ENCODE measurements at places on chromosomes 6 and 20.
A peak's percentile ranks its signal among the peaks of the same experiment; 100 is the strongest.

DNA sequence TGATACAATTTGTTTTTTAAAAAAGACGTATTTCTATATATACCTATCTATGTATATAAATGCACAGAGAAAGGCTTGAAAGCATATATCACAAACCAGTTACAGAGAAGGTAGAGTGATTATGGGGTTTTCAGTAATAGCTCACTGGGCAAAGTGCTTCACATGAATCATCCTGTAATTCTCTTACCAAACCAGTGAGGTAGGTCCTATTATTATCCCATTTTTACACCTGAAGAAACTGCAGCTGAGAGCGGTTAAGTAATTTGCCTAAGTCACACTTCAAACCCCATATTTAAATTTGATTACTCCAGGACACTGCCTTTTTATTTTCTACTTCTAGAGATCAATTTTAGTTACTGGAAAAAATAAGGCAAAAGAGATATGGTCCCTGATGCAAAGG is 4.4 kb downstream of the GSS start:
- peaks cover 29% of the 10 kb centered on the region for H3K4me1 ChIP-seq
- H3K36me3 ChIP-seq = peaks cover 26% of the 10 kb centered on the region
- no peak overlapping the region for H3K4me3 ChIP-seq

DNA sequence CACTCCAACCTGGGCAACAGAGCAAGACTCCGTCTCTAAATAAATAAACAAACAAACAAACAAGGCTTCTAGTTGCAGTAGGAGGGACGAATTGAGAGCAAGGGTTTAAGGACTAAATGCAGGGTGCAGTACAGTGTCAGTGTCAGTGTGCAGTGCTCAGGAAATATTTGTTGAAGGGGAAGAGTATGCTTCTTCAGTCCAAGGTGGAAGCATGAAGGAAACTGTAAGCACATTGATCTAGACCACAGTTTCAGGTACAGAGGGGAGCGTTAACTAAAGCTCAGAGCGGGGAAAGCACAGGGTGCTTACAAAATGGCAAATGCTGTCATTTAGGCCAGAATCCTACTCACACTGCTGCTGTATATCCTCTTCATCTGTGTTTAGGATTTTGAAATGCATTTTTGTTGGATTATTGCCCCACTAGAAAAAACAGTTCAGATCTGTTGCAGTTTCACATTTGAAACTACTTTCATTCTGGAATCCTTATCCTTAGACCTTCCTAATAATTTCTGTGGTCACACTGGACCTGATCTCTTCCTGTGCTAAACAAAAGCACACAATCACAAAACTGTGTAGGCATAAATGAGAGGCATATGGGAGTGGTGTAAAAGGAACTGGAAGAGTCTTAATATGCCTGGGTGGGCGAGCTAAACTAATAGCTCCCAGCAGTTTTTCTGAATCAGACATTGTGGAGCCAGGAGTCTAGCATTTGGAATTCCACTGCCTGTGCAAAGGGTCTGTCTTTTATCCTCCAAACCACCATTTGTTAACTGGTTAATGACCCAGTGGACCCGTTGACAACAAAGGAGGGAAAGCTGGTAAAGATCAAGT is 41.4 kb downstream of the CBFA2T2 start:
- H3K27me3 ChIP-seq = no peaks in the 10 kb centered on the region
- no peak overlapping the region for H3K27ac ChIP-seq
- H3K4me3 ChIP-seq = no peak overlapping the region
- peaks cover 17% of the 10 kb centered on the region for H3K4me1 ChIP-seq
- no peak for DNase-seq
- H3K36me3 ChIP-seq = peaks cover 2% of the 10 kb centered on the region

GRCh38 chr6:111993342-111993741 is 60.6 kb upstream of the CCN6 start:
- H3K27ac ChIP-seq = peak overlapping the region; percentile 40
- DNase-seq = no peak
- peaks cover 83% of the 10 kb centered on the region for H3K4me1 ChIP-seq
- peaks cover 6% of the 10 kb centered on the region for H3K36me3 ChIP-seq

GRCh38 chr20:17966432-17967310 is 1.9 kb downstream of the SNX5 start:
- peak overlapping the region; percentile 100 for H3K4me3 ChIP-seq
- peaks cover 70% of the 10 kb centered on the region for H3K36me3 ChIP-seq
- peaks cover 5% of the 10 kb centered on the region for H3K27me3 ChIP-seq
- DNase-seq = peak; percentile 30
- peaks cover 56% of the 10 kb centered on the region for H3K4me1 ChIP-seq

DNA sequence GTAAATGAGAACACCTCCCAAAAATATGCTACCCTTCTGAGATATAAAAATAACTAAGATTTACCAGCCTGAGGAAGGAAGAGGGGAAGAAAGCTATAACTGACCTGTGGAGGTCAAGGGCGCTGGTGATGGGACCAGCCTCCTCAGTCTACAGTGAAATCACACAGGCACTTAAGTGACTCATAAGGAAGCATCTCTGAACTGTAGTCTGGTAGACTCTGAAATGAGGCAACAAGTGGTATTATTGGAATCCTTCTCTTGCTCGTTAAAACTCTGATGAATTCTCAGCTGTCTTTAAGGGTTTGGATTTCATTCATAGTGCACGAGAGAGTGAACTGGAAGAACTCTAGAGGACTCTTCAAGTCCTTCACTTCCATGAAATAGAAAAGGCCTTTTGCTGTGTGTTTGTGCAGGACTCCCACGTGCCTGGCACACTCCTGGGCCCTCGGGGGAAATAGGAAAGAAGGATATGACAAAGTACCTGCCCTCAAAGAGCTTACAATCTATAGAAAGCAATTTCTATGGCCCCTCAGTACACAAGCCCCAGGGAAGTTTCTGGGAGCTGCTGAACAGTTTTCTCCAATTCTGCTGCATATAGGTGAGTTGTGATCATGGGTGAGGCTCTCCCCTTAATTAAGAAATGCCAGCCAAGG is 231.8 kb upstream of the RREB1 start:
- H3K36me3 ChIP-seq = no peaks in the 10 kb centered on the region
- H3K27me3 ChIP-seq = peaks cover 20% of the 10 kb centered on the region
- no peak for DNase-seq
- no peak overlapping the region for H3K4me3 ChIP-seq
- peaks cover 2% of the 10 kb centered on the region for H3K4me1 ChIP-seq
